Dorsolateral prefrontal cortex (tissue), 122 donors: ENCODE measurements at places on chromosomes 16 and 17.

DNA sequence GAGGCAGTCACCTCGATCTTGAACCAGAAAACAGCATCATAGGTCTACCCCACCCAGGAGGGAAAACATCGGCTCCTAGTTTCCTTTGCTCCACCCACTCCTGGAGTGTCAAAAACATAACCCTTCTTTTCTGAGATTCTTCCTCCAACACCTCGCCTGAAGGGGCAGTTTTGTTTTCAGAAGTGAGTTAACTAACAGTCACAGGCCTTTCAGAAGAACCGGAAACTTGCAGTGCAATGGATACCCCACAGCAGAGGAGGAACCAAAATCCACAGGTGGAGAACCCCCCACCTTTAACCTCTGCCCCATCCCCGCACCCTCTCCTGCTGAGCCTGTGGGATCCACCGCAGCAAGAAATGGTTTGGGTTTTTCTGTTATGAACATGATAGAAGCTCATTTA lies 7.8 kb upstream of the TEX2 start:
- DNase-seq, result no peak

- no peak for DNase-seq
Measured at GRCh38 chr16:10992112-10992511, 47.7 kb downstream of the CLEC16A start.

DNA sequence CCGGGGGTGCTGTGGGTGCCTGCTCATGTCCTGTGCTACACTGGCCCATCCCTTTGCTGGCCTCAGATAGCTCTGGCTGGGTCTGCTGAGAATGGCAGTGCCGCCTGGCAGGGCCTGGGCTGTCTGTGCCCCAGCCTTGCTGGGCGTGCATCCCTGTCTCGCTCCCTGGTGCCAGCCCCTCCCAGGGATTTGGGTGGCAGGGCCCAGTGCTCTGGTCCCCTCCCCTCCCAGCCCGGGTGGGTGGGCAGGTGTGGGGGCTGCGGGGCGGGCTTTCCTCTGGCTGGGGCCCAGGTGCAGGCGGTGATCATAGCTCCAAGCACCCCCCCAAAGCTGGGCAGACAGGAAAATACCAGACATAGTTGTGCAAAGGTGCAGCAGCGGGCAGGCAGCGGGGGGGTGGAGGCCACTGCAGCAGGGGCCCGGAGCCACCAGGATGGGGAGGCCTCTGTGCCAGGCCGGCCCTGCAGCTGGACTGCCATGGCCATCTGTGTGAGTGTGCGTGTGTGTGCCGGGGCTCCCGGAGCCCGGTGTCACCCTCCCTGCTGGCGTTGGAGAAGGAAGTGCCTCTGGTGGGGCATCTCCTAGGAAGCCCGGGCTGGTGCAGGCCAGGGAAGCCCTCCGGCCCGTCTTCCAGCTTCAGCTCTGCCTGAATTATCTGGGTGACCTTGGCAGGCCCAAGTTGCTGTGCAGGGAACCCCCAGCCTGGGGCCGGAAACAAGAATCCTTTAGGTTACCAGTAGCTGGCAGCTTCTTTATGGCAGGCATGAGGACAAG lies 7.4 kb downstream of the GLIS2 start:
- DNase-seq, result peak; percentile 69

- DNase-seq, result no peak
Measured at GRCh38 chr17:4004517-4005295, 40.5 kb upstream of the ATP2A3 start.

GRCh38 chr16:73058616-73059409 lies 10.9 kb upstream of the ZFHX3 start:
- DNase-seq, result no peak

- DNase-seq, result peak; percentile 64
Measured at GRCh38 chr17:46942441-46943217, 19.7 kb downstream of the GOSR2 start.

- DNase-seq, result no peak
Measured at GRCh38 chr16:58456193-58456592, 43.8 kb upstream of the NDRG4 start.

- DNase-seq, result no peak
Measured at GRCh38 chr17:55161935-55162555, 102.7 kb upstream of the HLF start.

DNA sequence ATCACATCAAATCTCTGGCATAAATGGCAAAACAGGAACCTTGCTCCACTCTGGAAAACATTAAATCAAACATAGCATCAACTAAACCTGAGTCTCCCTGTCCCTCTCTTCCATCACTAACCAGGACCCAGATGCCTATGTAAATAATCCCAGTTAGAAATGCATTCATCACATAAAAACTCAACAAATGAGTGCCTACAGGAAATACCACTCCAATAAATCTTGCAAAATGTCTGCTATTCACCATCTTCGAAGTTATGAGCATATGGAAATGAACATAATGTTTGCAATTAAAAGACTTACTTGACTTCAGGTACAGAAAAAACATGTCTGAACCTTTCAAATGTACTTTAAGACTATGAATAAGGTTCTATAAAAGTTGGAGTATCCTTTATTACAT lies 425.0 kb downstream of the CDH11 start:
- no peak for DNase-seq
